ENCODE measurements at places on chromosomes 11 and 22.

GRCh38 chr11:120294096-120294495 is 31.0 kb upstream of the TLCD5 start:
- DNase-seq: no peak

GRCh38 chr11:17991783-17992433 is 20.9 kb downstream of the SERGEF start:
- DNase-seq: peak; percentile 47

DNA sequence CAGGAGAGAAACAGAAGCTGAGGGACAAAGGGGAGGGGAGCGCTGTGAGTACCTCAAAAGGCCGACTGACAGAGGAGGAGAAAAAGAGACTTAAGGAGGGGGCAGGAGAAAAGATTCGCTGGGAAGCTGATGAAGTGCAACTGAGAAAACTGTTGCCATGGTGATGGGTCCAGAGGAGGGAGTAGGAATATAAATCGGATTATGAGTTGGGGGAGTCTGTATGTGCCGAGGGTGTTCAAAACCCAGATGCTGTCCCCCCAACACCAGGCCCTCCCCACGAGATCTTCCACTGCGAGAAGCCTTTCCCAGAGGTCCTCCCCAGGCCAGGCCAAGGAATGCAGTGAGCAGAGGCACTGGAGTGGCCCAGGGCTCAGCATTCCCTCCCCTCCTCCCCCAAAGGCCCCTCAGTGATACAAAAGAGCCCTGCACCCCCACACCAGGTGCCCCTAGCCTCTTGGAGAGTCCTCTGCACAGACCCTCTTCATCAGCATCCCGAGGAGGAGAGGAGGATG is 13.7 kb upstream of the BCL9L start:
- DNase-seq: no peak

GRCh38 chr22:23014250-23014649 is 56.1 kb upstream of the GNAZ start:
- DNase-seq: peak; percentile 50

DNA sequence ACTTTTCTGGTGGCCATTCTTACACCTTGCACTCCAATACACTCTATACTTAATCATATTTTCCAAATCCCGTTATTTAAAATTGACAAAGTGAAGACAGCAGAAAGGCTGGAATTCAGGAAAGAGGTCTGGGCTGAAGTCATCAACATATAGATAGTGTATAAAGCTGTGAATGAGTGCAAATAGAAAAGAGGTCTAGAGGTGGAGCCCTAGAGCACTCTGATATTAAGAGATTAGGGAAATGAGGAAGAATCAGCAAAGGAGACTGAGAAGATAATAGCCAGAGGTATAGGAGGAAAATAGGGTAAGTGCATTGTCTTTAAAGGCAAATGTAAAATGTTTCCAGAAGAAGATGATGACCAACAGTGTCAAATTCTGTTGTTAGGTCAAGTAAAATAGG is 7.9 kb downstream of the CTR9 start:
- DNase-seq: no peak

DNA sequence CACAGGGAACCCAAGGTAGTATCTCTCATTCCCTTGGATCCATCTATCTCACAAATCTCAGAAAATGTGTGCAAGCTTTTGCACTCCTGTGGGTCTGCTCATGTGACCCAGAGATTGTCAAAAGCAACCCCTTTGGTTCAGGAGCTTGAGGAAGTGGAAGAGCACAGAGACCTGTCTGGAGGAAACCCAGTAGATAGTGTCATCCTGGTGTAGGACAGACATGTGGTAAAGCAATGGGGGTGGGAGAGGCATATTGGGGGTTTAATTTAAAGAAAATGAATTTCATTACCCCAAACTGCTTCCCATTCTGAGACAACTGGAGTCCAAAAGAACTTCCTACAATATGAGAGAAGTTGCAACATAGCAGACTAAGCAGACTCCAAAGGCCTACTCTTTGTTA is 5.8 kb upstream of the MS4A14 start:
- DNase-seq: no peak

- DNase-seq: no peak
Measured at GRCh38 chr22:28884747-28885350, 1.5 kb downstream of the ZNRF3 start.

- no peak for DNase-seq
Measured at GRCh38 chr22:44947049-44947448, 62.8 kb downstream of the PHF21B start.

- no peak for DNase-seq
Measured at GRCh38 chr11:133053124-133053776, 479.1 kb downstream of the OPCML start.

DNA sequence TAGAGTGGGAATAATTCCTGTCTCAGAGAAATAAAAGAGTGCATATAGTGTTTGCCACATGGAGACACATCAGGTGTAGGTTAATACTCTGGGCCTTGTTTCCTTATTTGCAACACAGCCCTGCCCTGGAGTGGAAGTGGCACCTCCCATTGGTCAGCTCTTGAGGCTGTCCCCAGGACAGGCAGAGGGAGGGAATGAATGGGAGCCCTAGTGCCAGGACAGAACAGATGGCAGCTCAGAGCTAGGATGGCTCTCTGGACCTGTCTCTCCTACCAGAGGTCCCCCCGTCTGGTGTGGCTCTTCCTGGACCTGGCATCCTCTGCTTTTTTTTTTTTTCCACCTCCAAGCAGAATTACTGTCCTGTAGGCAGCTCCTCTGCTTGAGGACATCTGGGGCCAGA is 35.6 kb downstream of the LIMK2 start:
- no peak for DNase-seq

DNA sequence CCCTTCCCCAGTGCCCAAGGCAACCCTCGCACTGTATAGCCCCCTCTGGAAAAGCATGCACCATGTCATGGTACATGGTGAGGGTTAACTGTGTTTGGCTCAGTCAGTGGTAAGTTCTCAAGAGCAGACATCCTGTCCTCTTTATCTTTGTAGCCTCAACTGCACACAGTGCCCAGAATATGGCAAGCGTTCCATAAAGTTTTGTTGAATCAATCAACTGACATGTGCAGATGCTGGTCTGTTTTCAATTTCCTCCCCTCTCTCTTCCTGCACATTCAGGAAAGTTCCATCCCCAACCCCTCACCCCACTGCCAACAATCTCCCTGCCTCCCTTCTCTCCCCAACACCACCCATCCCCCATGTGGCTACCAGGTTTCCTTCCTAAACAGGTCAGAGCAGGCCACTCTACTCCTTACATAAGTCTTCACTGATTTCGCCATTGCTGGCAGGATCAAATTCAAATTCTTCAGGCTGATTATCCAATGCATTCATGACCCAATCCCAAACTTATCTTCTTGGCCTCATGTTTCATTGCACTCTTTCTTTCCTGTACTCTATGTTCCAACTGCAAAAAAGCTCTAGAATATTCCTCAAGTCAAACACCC is 15.5 kb upstream of the TMPRSS5 start:
- DNase-seq: no peak

GRCh38 chr11:70456921-70457532 is 58.7 kb downstream of the CTTN start:
- DNase-seq: peak; percentile 8

DNA sequence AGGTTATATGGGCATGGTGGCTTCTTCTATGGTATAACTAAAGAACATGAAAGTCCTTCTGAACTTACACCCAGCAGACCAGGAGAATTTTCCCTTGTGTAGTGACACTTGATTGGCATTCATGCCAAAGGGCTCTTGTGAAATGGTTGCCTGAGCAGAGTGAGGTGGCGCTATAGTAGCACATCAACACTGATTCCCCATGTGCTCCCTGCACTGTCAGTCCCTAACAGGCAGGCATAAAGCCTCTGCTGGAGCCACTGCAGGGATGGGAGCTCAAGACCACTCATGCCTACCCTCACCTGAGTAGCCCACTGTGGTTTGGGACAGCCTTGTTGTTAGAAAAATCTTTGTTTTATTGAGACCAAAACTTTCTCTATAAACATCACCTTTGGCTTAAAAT is 92.6 kb upstream of the LIN7C start:
- no peak for DNase-seq

- DNase-seq: no peak
Measured at GRCh38 chr11:70695086-70695960, 297.0 kb downstream of the CTTN start.

DNA sequence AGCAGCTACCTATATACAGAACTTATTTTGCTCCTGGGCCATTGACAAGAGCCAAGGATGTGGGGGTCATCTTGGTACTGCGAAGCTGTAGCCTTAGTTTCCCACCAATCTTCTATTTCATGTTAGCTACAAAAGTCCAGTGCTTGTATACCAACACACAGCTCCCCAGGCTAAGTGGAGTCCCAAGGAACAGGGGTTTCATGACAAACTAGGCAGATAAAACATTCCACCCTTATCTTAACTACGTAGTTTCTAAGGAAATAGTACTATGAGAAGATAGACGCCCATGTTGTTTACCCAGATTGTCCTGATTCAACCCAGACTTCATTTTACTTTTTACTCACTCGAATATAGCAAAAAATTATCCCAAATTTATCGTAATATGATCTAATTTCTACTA is 218.5 kb downstream of the DYNC2H1 start:
- no peak for DNase-seq

DNA sequence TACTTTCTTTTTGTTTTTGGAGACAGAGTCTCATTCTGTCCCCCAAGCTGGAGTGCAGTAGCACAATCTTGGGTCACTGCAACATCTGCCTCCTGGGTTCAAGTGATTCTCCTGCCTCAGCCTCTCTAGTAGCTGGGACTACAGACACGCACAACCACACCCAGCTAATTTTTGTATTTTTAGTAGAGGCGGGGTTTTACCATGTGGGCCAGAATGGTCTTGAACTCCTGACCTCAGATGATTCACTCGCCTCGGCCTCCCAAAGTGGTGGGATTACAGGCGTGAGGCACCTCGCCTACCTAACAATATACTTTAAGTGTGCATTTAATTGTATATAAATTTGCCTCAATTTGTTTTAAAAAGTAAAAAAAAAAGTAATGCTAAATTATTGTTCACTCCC is 38.4 kb downstream of the GRK3 start:
- DNase-seq: no peak

DNA sequence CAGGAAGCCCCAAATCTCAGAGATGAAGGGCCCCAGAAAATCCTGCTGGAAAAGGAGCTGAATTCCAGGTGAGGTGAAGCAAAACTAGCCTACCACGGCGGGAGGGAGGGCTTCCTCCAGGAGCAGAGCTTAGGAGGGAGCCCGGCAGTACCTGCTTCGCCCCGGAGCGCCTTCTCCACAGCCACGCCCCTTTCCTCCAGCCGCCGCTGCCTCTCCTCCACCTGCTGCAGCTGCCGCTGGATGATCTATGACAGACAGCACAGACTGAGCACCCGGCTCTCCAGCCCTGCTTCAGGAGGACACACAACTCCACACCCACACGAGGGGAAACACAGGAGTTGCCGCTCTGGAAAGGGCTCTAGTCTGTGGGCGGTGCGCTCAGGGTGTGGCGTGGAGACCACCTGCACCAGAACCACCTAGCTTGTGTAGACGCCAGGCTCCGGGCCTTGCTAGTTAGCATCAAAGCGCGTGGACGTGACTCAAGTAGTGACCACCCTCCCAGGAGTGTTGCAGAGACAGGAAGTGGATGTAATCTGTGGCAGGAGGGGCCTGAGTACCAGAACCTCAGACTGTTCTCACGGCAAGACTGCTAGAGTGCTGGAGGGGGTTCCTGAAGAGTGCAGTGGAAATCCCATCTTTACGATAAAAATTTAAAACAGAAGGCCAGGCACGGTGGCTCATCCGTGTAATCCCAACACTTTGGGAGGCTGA is 34.6 kb upstream of the BID start:
- no peak for DNase-seq

- DNase-seq: no peak
Measured at GRCh38 chr11:22466809-22467208, 128.6 kb downstream of the SLC17A6 start.

DNA sequence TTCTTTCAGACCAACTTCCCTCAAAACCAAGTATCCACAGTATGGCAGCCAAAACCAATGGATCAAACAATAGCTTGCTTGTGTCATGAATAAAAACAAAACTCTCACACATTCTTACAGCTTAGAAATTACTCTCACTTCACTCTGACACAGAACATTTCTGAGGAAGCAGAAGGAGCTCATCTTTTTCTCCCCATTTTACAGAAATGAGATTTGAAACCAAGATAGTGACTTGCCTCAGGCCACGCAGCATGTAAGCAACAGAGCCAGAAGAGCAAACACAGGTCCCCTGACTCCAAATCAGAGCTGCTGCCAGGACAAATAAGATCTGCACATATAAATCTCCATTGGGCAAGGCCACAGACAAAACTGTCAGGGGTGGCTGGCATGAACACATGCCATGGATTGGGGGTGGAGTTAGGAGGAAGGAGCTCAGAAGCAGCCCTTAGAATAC is 64.8 kb downstream of the RAB30 start:
- DNase-seq: peak; percentile 87

DNA sequence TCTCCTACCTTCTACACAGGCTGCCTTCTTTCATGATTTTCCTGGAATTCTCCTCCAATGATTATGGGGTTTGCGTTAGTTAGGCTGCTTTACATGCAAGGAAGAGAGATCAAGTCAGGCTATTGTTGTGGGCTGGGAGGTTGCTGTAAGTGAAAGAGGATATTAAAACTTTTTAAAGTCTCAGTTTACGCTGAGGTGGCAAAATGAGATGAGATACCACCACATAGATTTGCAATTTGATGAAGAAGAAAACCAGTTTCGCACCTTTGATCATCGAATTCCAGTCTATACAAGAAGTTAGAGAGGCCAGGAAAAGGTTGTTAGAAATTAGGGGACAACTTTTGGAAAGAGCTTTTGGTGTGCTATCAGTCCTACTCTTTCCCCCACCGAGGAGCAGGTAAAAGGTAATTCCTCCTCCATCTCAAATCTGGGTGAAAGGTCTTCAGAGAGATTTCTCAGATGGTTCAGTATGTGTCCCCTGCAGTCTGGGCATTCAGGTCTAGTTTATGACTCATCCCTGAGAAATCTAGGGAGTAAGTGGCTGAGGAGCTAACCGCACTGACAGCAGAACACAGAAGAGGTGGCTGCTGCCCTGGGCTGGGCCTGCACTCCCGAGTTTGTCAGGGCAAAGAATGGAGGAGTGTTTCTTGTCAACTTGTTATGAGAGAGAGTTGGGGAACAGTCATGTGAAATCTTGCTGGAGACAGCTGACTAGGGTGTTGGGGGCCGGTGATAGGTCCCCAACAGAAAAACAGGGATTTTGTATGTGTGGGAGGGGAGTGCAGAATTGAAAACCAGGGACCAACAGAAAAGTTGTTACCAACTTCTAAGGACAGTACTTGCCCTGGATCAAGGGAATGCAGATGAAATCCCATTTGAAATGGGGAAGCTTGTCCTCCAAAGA is 34.7 kb downstream of the CCDC83 start:
- no peak for DNase-seq

- no peak for DNase-seq
Measured at GRCh38 chr11:59182457-59183151, 10.7 kb downstream of the DTX4 start.

DNA sequence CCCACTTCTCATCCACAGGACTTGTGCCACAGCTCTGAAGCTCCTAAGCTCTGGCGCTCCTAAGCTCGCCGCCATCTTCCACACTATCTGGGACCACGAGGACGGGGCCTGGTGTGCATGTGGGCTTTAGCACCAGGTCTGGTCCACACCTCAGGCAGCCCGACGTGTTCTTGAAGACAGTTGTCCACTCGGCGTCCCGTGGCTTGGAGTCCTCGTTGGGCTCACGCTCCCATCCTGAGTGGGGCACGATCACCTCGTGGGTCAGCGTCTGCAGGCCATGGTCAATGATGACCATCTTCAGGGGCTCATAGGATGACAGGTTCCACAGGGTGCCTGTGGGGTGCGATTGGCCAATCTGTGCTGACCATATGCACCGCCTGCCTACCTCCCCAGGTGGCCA is 37.1 kb upstream of the TXNRD2 start:
- DNase-seq: no peak

Measured in activated CD4-positive, alpha-beta T cell treated with anti-CD3 and anti-CD28 coated beads, Interleukin-2, Interleukin-4, amounts not matched to agents 100 ng/mL and 50 ng/mL, durations not matched to agents 16 hours and 8 hours (primary cell).